ENCODE measurements at places on chromosomes 5 and 9.

GRCh38 chr9:125745682-125746016, 1.5 kb upstream of the PBX3 start:
- DNase-seq = no peak

DNA sequence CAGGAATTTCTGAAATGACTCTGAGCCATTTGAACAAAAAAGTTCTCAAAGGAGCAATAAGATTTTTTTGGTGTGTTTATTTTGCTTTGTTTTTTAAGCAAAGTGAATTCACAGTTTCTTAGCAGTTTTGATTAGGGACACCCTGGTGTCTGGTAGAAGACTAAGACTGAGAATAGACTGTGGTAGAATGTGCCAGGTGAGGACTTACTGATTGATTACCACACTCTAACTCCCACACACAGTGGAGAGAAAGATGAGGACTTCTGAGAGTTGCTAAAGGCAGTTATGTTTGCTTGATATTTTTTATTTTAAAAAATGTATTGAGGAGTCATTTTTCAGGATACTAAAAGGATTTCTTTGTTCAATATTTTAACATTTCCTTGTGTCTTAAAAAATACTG, 175.1 kb downstream of the CD180 start:
- DNase-seq = no peak

DNA sequence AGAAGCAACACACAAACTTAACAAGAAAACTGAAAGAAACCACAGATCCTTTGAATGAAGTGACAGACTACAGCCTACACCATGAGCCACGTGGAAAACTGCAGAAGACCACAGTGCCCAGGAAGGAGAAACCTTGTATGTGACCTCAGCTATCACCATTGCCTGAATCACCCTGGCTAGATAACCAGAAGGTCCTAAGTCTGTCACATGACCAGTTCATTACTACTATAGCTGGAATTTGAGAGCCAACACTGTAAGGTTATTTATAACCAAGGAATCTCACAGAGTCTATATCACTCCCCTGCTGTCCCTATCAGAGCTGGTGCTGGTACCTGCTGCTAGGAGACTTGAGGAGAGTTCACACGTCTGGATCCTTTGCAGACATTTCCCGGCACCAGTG, 90.3 kb upstream of the FBXL17 start:
- DNase-seq = no peak

- no peak for DNase-seq
Measured at GRCh38 chr5:118818604-118819003, 169.7 kb downstream of the DTWD2 start.

- no peak for DNase-seq
Measured at GRCh38 chr5:176902911-176903664, 3.9 kb upstream of the HK3 start.

DNA sequence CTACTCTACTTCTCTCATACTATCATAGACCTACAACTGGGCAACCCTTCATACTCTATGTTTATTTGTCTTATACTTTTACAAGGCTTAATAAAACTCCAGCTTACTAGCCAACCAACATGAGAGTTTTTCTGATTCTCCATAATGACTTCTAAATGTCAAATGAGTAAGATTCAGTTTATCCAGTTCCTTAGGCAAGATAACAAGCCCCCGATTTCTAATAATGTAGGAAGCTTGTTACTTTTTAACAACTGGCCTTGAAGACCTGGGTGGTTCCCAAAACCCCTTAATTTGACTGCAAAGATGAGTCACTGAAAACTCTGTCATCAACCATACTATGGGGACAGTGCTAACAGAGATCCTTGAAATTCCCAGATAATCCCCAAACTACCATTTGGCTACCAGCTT, 294.6 kb upstream of the ACTBL2 start:
- DNase-seq = no peak

DNA sequence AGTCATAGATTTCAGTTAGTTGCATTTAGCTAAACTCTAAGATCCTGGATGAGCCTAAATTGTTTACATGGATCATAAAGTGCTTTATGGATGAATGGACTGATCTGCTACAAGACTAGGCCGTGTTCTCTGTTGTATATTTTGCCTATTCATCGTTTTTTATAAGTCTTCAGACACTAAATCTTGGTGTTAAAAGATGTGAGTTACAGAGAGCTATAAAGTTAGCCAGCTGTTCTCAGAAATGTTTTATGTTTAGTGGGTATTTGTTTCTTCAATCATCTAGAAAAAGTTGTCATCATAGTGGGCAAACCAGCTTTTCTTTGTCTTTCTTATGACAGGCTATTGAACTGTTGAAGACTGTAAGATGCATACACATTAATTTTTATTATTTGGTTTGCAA, 585.8 kb upstream of the SEMA6A start:
- DNase-seq = no peak

GRCh38 chr5:142821733-142822487, 51.7 kb downstream of the ARHGAP26 start:
- no peak for DNase-seq

GRCh38 chr5:80195837-80196400, 59.9 kb downstream of the SERINC5 start:
- no peak for DNase-seq

DNA sequence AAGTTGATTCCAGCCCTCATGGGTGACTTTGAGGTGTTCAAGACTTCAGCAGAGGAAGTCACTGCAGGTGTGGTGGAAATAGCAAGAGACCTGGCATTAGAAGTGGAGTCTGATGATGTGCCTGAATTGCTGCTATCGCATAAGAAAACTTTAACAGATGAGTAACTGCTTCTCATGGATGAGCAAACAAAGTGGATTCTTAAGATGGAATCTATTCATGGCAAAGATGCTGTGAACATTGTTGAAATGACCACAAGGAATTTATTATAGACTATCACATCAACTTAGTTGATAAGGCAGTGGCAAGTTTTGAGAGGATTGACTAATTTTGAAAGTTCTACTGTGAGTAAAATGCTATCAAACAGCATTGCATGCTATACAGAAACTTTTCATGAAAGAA, 17.1 kb upstream of the POU4F3 start:
- DNase-seq = no peak
